ENCODE measurements at places on chromosomes 11 and 22.

- DNase-seq, result peak; percentile 46
These were observed 2.8 kb downstream of the MYH9 start for GRCh38 chr22:36384766-36385481.

DNA sequence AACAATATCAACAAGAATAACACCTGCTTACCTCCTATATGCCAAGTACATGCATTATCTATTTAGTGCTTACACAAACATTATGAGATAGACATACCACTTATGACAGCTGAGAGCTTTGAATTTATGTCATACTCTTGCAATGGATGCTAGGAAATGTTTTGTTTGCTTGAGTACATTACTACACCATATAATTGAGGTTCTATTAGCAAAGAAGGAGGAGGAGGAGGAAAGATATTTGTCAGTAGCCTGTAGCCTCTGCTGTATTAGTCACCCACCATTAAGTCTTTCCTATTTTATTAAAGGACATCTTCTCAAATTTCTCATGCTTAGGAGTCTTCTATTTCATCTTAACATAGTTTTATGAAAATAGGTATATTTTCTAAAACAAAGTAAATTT is 6.4 kb downstream of the ANO5 start:
- DNase-seq, result no peak

DNA sequence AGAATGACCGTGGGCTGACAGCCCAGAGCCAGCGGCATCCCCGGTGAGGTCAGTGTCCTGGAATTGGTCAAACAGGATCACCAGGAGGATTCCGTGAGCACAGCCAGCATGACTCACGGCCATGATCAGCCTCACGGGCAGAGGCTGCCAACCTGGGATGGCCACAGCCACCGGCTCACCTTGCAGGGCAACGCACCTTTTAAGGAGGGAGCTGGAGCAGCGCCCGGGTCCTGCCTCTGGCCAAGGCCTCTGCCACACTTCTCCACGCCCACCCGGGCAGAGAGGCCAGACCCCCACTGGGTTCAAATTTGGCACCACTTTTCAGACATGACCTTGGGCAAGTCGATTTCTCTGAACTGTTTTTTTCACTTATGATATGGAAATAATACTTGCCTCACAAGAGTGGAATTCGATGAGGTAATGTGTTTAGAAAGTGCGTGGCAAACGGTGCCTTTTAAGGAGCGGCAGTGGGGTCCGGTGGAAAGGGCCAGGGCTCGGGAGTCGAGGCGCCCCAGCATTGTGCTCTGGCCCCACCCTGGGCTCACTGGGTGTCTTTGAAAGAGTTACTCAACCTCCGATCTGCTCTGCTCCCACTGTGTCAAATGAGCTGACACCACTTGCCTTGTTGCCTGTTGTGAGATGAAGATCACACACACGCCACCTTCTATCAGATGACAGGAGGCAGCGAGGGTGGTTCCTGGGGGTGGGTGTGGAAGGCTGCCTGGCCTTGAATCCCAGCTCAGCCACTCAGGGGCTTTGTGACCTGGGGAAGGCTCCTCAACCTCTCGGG is 16.0 kb downstream of the TXN2 start:
- no peak for DNase-seq

GRCh38 chr11:7969756-7970646 is 4.8 kb upstream of the NLRP10 start:
- no peak for DNase-seq

DNA sequence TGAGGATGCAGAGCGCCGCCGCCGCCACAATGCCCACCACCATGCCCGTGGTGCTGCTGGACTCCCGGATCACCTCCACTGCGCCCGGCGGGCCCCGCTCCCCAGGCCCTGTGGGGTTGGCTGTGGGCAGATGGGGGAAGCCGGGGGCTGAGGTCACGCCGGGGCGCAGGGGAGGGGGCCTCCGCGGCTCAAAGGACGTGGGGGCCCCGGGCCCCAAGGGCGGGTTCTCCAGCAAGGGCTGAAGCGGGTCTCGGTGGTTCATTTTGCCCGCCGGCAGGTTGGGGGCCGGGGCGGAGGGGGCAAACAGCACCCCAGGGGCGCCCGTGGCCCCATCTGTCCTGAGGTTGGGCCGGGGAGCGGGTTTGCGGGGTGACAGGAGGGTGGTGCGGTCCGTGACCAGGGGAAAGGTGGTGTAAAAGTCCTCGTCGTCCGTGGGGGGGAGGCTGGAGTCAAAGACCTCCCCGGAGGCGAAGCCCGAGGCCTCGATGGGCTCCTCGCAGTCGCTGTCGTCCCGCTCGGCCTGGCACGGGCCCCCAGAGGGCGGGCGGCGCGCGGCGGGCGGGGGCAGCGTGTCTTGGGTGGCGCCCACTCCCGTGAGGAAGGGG is 16.5 kb downstream of the SLC22A12 start:
- DNase-seq, result no peak

DNA sequence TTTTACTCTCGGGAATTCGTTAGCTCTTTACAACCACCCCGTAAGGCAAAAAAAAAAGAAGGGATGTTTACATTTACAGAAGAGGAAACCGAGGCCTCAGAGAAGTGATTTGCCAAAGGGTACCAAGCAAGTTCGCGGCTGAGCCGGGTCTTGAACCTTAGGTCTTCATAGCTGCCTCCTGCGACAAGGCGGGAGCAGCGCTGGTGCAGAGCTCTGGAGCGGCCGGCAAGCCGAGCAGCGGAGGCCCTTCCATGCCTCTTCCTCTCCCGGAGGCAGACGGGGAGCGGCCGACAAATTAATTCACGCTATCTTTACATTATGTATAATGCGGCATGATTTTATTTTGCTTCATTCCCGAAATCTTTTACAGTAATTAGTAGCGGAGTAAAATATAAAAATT is 536.3 kb downstream of the INSC start:
- DNase-seq, result no peak

DNA sequence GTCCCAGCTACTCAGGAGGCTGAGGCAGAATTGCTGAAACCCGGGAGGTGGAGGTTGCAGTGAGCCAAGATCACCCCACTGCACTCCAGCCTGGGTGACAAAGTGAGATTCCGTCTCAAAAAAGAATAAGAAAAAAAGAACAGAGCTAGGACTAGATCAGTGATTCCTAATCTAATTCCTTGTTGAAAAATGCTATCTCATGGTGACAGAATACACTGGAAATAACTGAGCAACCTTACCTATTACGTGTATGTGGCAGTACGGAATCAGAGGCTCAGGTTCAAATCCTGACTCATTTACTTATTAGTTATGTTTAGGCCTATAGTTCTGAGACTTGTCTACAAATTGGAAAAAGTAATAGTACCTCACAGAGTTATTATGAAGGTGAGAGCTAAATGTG is 19.5 kb upstream of the RCE1 start:
- no peak for DNase-seq

- DNase-seq, result peak; percentile 22
These were observed 944 bp downstream of the C11orf86 start for GRCh38 chr11:66976028-66976467.

GRCh38 chr11:65976216-65977176 is 15.0 kb downstream of the SART1 start:
- DNase-seq, result no peak

- DNase-seq, result no peak
These were observed 227.0 kb downstream of the GRIK4 start for GRCh38 chr11:120738516-120739046.

- peak; percentile 69 for DNase-seq
These were observed 14.3 kb downstream of the DGKZ start for GRCh38 chr11:46361283-46362155.

DNA sequence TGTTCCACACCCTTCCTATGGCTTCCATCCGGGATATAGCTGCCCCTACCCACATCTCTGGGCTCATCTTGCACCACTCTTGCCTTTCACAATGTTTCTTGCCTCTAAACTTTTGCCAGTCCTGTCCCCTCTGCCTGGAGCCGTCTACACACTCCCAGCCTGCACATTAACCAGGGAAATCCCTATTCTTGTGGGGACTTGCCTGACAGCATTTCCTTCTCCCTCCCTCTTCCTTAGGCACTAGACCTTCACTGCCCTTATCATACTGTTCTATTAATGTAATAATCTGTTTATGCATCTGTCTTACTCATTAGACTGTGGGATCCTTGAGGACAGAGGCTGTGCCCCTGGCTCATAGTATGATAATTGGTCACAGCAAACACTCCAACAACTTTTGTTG is 5.8 kb upstream of the TTC12 start:
- DNase-seq, result no peak

DNA sequence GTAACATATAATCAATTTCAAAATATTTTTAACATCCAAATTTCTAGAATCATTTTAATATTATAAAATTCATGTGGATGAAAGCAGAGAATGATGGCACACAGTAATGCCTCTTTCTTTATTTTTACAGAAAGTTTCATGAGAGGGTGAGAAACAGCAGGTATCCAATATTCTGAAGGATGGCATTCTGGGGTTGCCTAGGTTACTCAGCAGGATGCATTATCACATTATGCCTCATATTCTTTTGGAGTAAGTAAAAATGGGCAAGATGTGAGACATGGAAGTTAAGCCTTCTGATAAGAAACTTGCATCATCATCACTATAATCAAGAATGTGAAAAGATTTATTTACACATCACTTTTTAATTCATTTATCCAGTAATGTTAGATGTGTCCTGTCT is 148.7 kb upstream of the PGR start:
- DNase-seq, result no peak

- no peak for DNase-seq
These were observed 46.5 kb upstream of the FIBIN start for GRCh38 chr11:26947379-26947844.

DNA sequence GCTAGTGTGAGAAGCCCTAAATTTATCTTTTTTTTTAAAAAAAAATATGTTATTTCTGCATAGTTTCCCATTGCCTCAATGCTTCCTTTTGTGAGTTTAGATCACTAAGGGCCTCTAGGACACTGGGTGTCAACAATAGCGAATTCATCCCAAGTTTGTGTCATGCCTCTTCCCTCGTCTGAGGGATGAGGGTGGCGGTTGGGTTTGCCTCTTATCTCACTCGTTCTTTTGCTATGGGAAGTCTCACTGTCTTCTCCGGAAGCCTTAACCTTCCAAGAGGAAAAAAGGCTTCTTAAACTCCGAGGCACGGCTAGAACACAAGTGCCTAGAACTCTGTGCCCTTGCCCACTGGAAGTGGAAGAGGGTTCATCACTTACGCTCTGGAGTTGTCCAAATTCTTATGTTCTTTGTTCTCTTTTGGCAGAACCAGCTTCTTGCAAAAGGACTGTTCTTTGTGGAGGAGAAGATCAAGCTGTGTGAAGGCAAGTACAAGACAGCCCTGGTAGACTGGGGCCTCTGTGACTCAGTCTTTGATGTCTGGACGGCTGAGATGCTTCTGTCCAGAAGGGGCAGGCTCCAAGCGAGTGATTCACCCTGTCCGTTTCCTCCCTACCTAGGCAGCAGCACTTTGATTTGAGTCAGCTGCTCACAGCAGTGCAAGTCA is 78.5 kb downstream of the TRAF6 start:
- no peak for DNase-seq

DNA sequence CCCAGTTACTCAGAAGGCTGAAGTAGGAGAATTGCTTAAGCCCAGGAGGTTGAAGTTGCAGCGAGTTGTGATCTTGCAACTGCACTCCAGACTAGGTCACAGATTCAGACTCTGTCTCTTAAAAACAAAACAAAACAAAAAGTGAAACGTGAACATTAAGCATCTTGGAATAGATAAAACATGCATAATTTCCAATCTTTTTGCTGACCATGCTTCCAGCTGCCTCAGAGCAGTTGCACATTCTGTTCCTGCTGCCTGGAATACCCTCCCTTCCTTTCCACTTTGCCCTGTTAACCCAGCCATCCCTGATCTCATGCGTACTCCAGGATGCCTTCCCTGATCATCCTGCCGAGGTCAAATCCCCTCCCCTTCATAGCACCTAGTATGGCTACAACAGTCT is 718 bp upstream of the CCDC88B start:
- no peak for DNase-seq

Measured in activated naive CD4-positive, alpha-beta T cell treated with anti-CD3 and anti-CD28 coated beads, Interleukin-2, amount 50 U/mL, for 16 hours (primary cell).